ENCODE measurements at places on chromosomes 11 and 22.

- no peak for DNase-seq
Observed at GRCh38 chr11:34798985-34799384, 117.2 kb downstream of the APIP start.

GRCh38 chr11:32829680-32830412, at the start of gene PRRG4:
Gene PRRG4 (plus strand): TSS chr11:32829927. CDS start chr11:32830530, 603 bp downstream.
- DNase-seq: peak; percentile 85

- DNase-seq: no peak
Observed at GRCh38 chr22:46517255-46517761, 20.1 kb downstream of the CELSR1 start.

DNA sequence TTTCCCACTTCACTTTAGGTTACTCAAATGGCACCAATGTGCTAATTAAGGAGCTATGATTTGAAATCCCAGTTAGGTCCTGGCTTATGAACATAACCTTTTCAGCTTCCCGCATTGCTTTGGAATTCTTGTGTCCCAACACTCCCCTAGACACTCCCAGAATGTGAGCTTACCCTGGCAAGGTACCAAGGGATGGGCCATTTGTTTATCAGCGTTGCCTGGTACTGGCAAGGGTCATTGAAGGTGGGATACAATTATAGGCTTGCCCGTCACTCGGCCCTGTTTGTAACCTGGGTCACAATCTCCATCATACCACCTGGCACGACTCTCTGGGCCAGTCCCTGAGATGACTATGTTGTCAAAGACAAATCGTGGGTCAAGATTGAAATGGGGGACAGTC, 5.4 kb downstream of the CSRP3 start:
- DNase-seq: no peak

DNA sequence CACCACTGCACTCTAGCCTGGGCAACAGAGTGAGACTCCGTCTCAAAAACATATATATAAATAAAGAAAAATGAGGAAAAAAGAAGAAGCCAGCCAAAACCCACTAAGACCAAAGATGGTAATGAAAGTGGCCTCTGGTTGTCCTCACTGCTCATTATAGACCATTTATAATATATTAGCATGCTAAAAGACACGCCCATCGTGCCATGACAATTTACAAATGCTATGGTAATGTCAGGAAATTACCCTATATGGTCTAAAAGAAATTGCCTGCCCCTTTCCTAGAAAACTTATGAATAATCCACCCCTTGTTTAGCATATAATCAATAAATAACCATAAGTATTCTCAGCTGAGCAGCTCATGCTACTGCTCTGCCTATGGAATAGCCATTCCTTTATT, 16.1 kb upstream of the TMEM86A start:
- DNase-seq: no peak

- DNase-seq: no peak
Observed at GRCh38 chr11:118888398-118888797, 4.7 kb downstream of the CXCR5 start.

- peak; percentile 69 for DNase-seq
Observed at GRCh38 chr22:42717197-42717928, 3.3 kb downstream of the A4GALT start.

GRCh38 chr11:66285250-66285947, 3.5 kb downstream of the YIF1A start:
- no peak for DNase-seq

DNA sequence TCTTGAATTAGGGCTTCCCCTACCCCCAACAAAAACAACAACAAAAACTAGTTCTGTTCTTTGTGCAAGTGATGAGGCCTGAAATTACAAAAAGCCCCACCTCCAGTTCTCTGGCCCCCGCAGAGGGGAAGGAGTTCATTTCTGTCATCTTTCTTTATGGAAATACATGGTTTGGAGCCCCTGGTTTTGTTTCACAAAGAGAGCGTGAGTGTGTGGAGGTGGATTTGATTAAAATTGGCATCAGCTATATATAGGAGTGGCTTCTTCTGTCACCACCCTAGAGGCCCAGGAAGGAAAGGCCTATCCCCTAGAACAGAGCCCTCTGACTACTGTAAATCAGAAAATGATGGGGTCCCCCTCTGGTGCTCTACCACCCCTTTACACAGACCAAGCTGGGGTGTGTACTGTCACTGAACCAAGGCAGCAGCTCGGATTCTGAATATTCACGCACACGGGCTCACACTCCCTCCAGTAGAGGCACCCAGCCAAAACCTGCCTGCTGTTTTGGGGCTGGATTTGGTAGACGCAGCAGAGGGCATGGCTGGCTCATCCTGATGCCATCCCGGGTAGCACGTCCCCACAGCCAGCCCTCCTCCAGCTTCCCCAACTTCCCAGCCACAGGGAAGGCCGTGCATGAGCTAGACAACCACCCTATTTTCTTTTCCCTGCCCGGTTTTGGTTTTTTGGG, 19.4 kb downstream of the RCOR2 start:
- no peak for DNase-seq

DNA sequence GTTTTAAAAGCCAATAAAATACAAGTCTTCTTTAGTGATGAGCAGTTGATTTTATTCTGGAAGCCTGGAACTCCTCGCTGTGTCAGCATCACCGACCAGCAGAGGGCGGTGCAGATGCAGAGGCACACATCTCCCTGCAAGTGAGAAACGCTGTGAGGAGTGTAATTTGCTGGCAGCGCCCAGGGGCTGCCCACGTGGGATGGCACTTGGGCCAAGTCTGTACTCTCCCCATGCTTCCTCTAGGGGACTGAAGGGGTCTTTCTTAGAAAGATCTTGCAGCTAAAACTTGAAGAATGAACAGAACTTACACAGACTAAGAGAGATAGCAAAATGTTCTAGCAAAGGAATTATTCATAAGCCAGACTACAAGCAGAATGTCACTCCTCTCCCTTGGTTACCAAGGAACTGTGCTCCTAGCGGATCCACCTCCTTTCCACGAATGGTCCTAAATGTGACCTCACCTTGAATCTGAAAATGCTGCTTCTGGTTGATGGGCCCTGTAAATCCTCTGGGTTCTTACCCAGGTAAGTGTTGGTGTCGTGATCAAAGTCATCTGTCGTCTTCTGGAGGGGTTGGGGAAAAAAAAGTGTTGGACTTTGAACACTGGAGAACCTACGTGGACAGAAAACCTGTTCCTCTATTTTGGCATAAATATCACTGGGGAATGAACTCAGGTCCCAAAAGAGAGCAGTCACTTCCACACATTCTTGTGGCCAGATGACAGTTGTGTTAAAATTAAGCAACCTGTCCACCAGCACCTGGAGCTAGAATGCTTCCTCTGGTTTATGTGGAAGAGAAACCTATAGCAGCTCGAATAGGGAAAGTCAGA, 31.8 kb downstream of the CNTF start:
- peak; percentile 84 for DNase-seq

DNA sequence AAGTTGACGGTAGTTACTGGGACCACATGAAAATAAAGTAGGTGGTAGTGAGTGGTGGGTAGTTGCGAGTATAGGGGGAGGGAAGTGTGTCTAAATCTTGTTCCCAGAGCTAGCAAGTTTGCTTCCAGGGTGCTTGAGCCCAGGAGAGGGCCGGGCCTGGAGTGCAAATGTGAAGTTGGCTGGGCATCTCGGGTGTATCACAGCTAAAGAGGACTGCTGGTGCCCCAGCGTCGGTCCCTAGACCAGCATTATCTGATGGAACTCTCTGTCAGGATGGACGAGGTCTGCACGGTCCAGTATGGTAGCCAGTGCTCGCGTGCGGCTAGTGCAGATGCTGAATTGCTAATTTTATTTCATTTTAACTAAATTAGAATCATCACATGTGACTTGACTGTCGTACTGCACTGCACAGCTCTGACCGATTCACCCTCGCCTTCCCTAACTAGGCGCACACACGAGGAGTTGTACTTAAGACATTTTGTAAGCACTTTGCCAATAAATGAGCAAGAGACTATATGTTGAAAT, 75.4 kb downstream of the ARHGAP8 start:
- DNase-seq: no peak

DNA sequence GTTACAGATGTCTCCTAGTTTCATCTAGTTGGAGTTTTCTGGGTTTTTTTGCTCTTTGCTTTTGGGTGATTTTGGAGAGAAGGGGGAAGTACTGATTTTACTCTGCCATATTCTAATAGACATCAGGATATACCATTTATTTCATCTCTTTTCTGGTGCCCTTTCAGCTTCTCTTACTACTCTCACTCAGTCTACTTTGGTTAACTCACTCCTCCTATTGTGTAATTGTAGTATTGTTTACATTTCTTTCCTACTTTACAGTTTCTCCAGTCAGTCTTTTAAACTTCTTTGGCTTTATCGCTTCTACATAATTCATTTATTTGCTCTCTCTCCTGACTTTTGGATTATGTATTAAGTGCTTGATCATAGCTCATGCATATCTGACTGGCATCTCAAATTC, 6.5 kb downstream of the ANKRD42 start:
- no peak for DNase-seq

- DNase-seq: peak; percentile 65
Observed at GRCh38 chr11:108223348-108224149, 682 bp downstream of the ATM start.

- no peak for DNase-seq
Observed at GRCh38 chr22:49713003-49713402, 114.7 kb downstream of the BRD1 start.

DNA sequence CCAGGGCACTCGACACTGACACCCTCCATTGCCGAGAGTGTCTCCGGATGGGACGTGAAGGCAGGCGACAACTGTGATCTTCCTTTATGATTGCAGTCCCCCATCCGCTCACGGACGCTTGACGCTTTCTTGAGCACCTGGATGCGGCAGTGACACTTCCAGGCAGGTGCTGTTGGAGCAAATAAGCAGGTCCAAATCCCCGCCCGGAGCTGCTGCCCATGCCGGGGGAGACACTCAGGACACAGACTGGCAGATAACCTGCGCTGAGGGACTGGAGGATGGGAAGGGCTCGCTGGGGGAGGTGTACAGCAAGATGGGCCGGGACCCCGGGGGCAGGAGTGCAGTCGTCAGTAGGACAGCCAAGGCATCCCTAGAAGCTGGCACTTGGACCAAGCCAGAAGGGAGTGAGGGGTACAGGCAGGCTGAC, 1403.5 kb downstream of the BRD1 start:
- DNase-seq: no peak

DNA sequence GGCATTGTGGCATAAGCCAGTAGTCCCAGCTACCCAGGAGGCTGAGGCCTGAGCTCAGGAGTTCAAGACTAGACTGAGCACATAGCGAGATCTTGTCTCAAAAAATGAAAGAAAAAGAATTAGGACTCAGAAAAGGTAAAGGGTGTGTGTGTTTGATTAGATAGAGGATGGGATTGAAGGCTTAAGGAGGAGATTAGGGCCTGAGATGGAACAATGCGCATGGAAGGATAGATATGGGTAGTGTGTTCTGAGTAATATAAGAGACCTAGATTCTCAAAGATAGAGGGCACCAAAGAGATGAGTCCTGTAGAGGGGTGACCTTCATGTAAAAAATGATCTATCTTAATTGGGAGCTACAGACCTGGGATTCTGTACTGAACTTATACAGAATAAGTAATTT, 17.3 kb upstream of the RAB30 start:
- peak; percentile 78 for DNase-seq

DNA sequence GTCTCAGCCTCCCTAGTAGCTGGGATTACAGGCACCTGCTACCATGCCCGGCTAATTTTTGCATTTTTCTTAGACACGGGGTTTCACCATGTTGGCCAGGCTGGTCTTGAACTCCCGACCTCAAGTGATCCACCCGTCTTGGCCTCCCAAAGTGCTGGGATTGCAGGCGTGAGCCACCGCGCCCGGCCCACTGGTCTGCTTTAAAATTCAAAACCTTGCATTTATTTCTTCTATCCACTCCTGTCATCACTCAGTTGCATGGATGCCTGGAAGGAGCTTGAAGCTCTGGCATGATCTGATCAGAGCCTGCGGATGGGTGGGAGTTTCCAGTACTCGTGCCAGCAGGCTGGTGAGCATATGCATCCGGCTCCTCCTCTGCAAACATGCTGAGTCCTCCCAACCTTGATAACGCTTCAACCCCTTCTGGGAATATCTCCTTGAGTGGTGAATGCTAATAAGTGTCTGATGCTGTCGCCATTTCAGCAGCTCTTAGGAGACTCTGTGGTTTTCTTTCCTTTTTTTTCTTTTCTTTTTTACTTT, 39.6 kb downstream of the UBASH3B start:
- DNase-seq: no peak

DNA sequence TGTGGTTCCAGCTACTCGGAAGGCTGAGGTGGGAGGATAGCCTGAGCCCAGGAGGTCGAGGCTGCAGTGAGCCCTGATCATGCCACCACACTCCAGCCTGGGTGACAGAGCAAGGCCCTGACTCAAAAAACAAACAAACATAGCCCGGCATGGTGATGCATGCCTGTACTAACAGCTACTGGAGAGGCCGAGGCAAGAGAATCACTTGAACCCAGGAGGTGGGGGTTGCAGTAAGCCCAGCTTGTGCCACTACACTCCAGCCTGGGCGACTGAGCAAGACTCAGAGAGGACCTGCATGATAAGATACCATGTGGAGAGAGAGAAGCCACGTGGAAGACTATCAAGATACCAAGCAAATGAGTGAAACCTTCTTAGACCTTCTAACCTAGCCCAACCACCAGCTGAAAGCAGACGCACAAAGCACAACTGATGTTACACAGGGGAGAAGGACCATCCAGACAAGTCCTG, 36.1 kb downstream of the AMBRA1 start:
- peak; percentile 74 for DNase-seq

- DNase-seq: no peak
Observed at GRCh38 chr22:19180234-19180633, 1.7 kb upstream of the SLC25A1 start.

DNA sequence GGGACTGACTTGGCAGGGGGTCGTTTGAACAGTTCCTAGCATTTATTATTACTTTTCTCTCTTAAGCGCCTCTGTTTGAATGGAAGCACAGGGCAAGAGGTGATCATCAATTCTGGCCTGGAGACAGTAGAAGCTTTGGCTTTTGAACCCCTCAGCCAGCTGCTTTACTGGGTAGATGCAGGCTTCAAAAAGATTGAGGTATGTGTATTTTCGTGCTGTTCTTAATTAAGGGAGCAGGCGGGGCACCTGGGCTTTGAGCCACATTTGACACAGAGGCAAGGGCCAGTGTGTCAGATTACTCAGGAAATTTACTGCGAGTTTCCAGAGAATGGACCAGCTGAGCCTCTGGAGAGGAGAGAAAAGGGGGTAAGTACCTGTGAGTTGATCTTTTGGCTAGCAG, 102.4 kb upstream of the SORL1-AS1 start:
- no peak for DNase-seq

- peak; percentile 81 for DNase-seq
Observed at GRCh38 chr22:40040927-40041326, 46.2 kb downstream of the FAM83F start.

DNA sequence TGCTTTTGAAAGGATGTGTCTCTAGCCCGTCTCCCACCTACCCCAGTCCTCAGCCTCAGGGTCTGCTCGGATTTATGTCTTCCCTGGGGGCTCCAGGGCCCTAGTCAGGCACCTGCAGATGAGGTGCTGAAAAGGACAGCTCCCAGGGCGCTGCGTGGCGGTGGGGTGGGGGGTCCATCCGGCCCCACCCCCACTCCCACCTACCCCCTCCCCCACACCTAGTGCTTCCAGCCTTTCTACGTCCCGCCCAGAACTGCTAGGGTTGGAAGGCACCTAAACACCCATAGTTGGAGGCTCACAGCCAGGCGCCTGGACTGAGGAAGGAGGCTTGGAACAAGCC, 1.4 kb upstream of the ROBO3 start:
- DNase-seq: no peak

DNA sequence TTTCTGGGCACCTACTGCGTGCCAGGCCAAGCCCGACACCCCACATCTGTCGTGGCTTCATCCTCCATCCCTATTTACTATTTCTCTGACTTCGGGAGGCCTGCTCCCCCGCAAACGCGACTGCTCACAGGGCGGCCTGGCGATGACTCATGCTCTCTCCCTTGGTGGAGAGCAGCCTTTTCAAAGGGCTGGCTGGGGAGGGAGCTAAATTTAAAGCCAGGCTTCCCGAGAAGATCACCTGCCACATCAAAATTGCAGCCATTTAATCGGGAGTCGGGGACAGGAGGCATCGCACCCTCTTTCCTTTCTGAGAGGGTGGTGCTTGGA, 24.9 kb upstream of the SHISAL1 start:
- DNase-seq: peak; percentile 2

Data from OCI-M1 (cell line).